ENCODE measurements at places on chromosomes 7 and 10. TPM values are rescaled to one million over a fixed set of nuclear protein-coding genes. Genes with fewer than 3 reads are reported as not detected.

BMPR1A gene
- 1.5 TPM for total RNA-seq

PNLIP gene
- not detected for total RNA-seq

AASS gene
- 62.6 TPM for total RNA-seq

SLC16A12 gene
- 0.80 TPM for total RNA-seq

GLI3 gene
- total RNA-seq, result 7.7 TPM

FEZF1 gene
- total RNA-seq, result not detected

C7orf57 gene
- total RNA-seq, result not detected

HTR7 gene
- 0.07 TPM for total RNA-seq

SPDYE16 gene
- not detected for total RNA-seq

ATOH7 gene
- not detected for total RNA-seq

OPN1SW gene
- not detected for total RNA-seq

HOXA1 gene
- 0.93 TPM for total RNA-seq

AGR2 gene
- total RNA-seq, result not detected

SSC4D gene
- total RNA-seq, result 0.13 TPM

FGFR2 gene
- total RNA-seq, result 0.27 TPM

DENND11 gene
- total RNA-seq, result 50.8 TPM

GFRA1 gene
- not detected for total RNA-seq

ACTR3C gene
- 0.07 TPM for total RNA-seq

AUTS2 gene
- 0.07 TPM for total RNA-seq

LRRC18 gene
- total RNA-seq, result not detected

GNAT3 gene
- not detected for total RNA-seq

CPA1 gene
- not detected for total RNA-seq

RNF32 gene
- total RNA-seq, result 0.29 TPM
